Thyroid gland (tissue), 4 donors: ENCODE measurements at places on chromosomes 7 and 10. TPM values are rescaled to one million over a fixed set of nuclear protein-coding genes. Genes with fewer than 3 reads are reported as not detected.

The STEAP1B gene
- 0.33 TPM for total RNA-seq

The TMEM130 gene
- not detected for total RNA-seq

The TPST1 gene
- 28.0 TPM for total RNA-seq

The PHYHIPL gene
- 0.29 TPM for total RNA-seq

The HNRNPA2B1 gene
- 242 TPM for total RNA-seq

The STEAP4 gene
- 162 TPM for total RNA-seq

The INTS1 gene
- 67.7 TPM for total RNA-seq

The CLIP2 gene
- 8.6 TPM for total RNA-seq

The OR2A1 gene
- total RNA-seq: not detected

The COL17A1 gene
- 10.2 TPM for total RNA-seq

The FXYD4 gene
- total RNA-seq: not detected
